WTC11 (cell line): ENCODE measurements at places on chromosomes 5 and 9. TPM values are rescaled to one million over a fixed set of nuclear protein-coding genes. Genes with fewer than 3 reads are reported as not detected.

The RANBP3L gene
- total RNA-seq, result not detected in 3 replicates

The UBTD2 gene
- total RNA-seq, result 22.7 to 26.2 TPM (median 25.9 TPM) in 3 replicates

The CER1 gene
- 2.4 to 4.1 TPM (median 3.7 TPM) in 3 replicates for total RNA-seq

The HEXB gene
- total RNA-seq, result 60.9 to 67.3 TPM (median 63.8 TPM) in 3 replicates

The TSSK1B gene
- not detected in 3 replicates for total RNA-seq

The LECT2 gene
- not detected in 3 replicates for total RNA-seq

The KIF12 gene
- 3.0 to 4.0 TPM (median 3.1 TPM) in 3 replicates for total RNA-seq

The GNA14 gene
- 20.4 to 26.7 TPM (median 21.0 TPM) in 3 replicates for total RNA-seq

The ACTBL2 gene
- total RNA-seq, result not detected in 3 replicates

The SPOCK1 gene
- total RNA-seq, result 13.2 to 15.8 TPM (median 15.2 TPM) in 3 replicates

The ANKRD31 gene
- 0.09 to 0.18 TPM (median 0.09 TPM) in 3 replicates for total RNA-seq

The ADRB2 gene
- 1.1 to 1.3 TPM (median 1.2 TPM) in 3 replicates for total RNA-seq

The SOX30 gene
- 0.41 to 0.55 TPM (median 0.46 TPM) in 3 replicates for total RNA-seq

- peak; percentile 66 for DNase-seq
Measured at GRCh38 chr9:88173378-88173999, 35.2 kb upstream of the SPATA31C2 start.

GRCh38 chr5:137070521-137070920 lies 428.6 kb downstream of the SPOCK1 start:
- no peak for DNase-seq

DNA sequence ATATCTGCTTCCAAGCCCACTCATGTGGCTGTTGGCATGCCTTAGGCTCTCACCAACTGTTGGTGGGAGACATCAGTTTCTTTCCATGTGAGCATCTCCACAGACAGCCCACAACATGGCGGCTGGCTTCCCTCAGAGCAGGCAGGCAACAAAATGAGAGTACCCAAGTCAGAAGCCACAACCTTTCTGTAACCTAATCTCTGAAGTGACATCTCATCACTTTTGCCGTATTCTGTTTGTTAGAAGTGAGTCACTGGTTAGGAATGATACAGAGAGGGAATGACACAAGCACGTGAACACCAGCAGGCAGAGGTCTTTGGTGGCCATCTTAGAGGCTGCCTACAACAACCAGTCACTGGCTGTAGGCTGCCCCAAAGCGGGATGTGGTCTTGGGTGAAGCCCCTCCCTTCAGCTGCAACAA lies 88.6 kb upstream of the RASGRF2 start:
- no peak for DNase-seq

GRCh38 chr5:171599957-171600612 lies 180.6 kb downstream of the FGF18 start:
- DNase-seq, result no peak

DNA sequence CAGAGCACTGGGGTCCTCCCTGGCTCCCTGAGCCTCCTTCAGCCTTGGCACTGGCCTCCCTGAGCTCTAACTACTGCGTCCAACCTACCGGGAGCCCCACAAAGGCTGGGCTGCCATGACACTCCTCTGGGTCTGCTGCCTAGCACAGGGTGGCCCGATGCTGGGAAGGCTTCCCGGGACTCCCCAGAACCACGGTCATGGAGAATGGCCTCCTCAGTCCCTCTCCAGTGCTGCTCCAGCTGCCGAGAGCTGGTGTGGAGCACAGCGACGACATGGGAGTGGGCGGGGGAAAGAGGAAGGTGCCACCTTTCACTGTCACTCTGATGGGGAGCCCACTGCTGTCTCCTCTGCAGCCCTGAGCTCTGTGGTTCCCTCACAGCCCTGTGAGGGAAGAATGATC lies 61.5 kb upstream of the RNF130 start:
- DNase-seq, result no peak

GRCh38 chr5:137718611-137719010 lies 17.3 kb downstream of the KLHL3 start:
- DNase-seq, result no peak

GRCh38 chr5:67301285-67301903 lies 104.8 kb upstream of the CD180 start:
- no peak for DNase-seq

GRCh38 chr9:27019589-27019988 lies 14.1 kb upstream of the LRRC19 start:
- DNase-seq, result no peak

DNA sequence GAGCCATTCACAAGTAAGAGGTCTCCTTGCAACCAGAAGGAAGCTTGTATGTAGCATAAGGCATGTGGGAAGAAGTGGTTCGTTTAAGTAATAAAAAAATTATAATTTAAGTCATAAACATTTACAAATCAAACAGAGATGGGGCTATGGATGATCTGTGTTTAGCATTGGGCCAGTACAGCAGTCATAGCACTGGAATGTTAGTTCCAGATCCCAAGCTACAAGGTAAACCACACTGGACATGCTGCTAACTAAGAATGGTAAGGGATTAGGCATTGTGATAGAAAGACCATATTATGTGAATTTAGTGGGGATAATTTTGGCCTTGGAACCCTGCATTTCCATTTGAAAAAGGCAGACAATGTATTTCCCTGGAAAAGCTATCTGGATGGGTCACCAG lies 170.4 kb upstream of the KCNN2 start:
- DNase-seq, result no peak

DNA sequence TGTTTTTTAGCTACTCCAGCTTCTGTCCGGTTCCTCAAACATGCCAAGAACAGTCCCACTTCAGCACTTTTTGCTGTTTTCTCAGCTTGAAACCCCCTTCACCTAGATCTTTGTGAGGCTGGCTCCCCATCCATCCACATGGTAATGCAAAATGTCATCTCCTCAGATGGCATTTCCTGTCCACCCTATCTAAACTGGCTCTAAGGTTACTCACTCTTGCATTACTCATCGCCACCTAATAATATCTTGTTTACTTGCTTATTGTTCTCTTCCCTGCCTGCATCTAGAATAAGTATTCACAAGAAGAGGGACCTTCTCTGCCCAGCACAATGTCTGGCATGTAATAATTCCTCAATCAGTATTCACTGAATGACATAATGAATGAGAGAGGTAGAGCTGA lies 220.1 kb downstream of the FAM114A2 start:
- DNase-seq, result no peak

DNA sequence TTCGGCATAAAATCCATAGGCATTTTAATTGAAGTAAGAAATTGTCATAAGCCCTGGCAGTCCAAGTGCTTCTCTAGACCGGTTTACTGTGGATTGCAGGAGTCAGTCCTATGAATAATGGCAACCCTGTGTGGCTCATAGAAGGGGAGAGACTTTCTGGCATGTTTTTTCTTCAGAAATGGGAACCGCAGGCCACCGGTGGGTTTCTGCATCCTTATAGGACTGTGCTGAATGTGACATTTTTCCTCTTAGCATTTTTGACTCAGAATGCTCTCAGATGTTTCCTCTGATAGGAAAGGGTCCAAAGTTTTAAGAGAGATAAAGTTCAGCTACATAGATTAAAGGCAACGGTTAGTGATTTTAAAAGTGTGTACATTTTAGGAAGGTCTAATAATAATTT lies 6.3 kb downstream of the DAPK1 start:
- DNase-seq, result no peak

DNA sequence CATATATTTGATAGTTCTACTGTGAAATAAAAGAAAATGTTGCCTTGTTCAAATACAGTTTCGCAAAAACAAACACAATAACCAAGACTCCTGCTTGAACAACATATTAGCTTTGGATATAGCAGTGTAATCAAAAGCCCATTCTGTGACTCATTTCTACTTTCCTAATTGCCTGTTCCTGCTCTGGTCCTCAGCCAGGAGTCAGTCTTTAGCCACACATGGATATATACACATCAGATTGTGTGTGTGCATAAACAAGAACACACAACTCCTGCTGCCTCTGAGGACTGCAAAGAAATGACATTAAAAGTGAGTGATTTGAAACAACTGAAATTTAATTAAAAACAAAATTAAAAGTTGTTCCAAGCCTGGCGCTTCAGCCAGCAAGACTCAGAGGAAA lies 334.8 kb downstream of the TRIM32 start:
- no peak for DNase-seq

GRCh38 chr5:120055858-120056257 lies 408.2 kb upstream of the PRR16 start:
- no peak for DNase-seq

DNA sequence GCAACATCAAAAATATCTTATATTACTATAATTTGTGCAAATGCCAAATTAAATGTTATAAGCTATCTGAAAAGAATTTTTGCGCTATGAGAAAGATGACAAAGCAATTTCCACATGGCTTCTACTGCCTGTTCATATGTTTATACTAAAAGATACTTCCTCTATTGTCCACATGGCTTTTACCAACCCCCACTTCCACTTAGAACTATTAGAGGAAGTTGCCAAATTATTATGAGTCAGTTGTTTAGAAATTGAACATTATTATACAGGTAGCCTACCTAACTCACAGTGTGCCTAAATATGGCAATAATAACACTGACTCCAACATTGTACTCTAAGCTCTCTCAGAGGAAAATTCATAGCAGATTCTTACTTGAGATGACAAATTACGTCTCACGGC lies 37.6 kb upstream of the SLC27A6 start:
- no peak for DNase-seq

DNA sequence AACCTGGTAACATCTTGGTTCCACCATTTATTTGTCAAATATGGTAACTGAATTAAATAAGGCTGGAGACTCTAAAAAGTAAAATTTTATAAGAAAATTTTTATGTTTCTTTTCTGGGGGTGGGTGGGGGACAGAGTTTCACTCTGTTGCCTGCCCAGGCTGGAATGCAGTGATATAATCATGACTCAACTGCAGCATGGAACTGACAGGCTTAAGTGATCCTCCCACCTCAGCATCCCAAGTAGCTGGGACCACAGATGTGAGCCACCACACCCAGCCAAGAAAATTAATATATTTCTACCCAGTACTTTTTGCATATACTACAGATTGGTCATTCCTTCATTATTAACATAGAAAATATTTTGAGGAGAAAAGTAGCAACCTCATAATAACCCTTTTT lies 216.9 kb downstream of the DEPDC1B start:
- DNase-seq, result no peak

GRCh38 chr5:2783223-2783622 lies 31.7 kb upstream of the IRX2 start:
- DNase-seq, result no peak

GRCh38 chr9:278651-279050 lies 64.0 kb downstream of the DOCK8 start:
- no peak for DNase-seq

GRCh38 chr9:121658166-121658565 lies 6.7 kb downstream of the DAB2IP start:
- DNase-seq, result no peak

DNA sequence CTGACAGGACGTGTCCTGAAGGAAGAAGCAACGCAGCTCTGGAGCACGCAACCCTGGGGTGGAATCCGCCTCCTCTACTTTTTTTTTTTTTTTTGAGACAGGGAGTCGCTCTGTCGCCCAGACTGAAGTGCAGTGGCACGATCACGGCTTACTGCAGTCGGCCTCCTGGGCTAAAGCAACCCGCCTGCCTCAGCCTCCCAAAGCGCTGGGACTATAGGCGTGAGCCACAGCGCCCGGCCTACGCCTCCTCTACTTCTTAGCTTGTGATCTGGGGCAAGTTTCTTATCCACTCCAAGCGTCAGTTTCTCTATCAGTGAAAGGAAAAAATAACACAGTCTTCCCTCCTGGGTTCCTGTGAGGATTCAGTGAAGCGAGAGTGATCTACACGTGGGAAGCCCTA lies 96.1 kb upstream of the RAPGEF1 start:
- DNase-seq, result no peak

DNA sequence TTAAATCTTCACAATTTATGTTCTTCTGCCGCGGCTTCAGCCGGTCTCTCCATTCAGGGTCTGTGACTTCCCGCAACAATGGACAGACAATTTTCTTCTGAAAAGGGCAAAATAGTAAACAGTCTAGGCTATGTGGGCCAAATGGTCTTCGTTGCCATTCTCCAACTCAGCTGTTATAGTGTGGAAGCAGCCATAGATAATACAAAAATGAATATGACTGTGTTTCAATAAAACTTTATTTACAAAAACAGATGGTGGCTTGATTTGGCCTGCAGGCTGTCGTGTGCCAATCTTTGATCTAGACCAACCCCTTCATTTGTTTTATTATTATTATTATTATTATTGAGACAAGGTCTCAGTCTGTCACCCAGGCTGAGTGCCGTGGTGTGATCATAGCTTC lies 28.1 kb downstream of the ATOX1 start:
- no peak for DNase-seq

DNA sequence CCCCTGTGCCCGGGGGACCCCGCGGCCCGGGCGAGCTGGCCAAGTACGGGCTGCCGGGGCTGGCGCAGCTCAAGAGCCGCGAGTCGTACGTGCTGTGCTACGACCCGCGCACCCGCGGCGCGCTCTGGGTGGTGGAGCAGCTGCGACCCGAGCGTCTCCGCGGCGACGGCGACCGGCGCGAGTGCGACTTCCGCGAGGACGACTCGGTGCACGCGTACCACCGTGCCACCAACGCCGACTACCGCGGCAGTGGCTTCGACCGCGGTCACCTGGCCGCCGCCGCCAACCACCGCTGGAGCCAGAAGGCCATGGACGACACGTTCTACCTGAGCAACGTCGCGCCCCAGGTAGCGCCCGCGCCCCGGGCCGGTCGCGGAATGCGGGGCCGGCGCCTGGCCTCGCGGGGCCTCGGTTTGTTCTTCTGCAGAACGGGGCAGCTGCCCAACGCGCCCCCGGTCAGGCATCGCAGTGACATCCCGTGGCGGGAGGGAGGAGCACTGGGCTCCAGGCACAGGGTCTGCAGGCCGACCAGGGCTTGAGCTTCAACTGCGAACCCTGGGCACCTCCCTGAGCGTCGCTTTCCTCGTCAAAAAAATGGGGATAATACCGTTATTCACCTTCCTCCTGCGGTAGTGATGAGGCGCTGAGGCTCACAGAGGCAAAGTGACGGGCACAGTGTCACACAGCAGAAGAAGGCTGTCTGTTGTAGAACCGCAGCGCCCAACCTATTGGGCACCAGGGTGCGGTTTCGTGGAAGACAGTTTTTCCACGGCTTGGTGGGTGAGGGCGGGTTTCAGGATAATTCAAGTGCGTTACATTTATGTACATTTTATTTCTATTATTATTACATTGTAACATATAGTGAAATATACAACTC lies 777 bp downstream of the ENDOG start:
- peak; percentile 52 for DNase-seq

- no peak for DNase-seq
Measured at GRCh38 chr5:111667128-111667736, 89.8 kb downstream of the NREP start.

GRCh38 chr5:162391833-162392232 lies 324.3 kb downstream of the GABRG2 start:
- DNase-seq, result no peak
